ENCODE measurements at places on chromosomes 5 and 9. TPM values are rescaled to one million over a fixed set of nuclear protein-coding genes. Genes with fewer than 3 reads are reported as not detected.

OLFM1 gene
- 8.5 TPM for total RNA-seq

ANKRD34B gene
- total RNA-seq, result not detected

TAS2R1 gene
- not detected for total RNA-seq

SPATA31D4 gene
- total RNA-seq, result not detected

PTGS1 gene
- total RNA-seq, result 2.1 TPM

MLANA gene
- total RNA-seq, result not detected

PRR16 gene
- 2.2 TPM for total RNA-seq

MAMDC4 gene
- 4.2 TPM for total RNA-seq

CCDC127 gene
- 2.6 TPM for total RNA-seq

STKLD1 gene
- total RNA-seq, result 1.5 TPM

TMEFF1 gene
- total RNA-seq, result 8.4 TPM

SOHLH1 gene
- not detected for total RNA-seq

OR2K2 gene
- not detected for total RNA-seq

CNTNAP3B gene
- 205 TPM for total RNA-seq

SPINK6 gene
- total RNA-seq, result not detected

ZDHHC11B gene
- total RNA-seq, result 2.4 TPM

CDH9 gene
- total RNA-seq, result not detected

CCDC69 gene
- total RNA-seq, result 19.5 TPM

GPR21 gene
- total RNA-seq, result 1.5 TPM

DAPK1 gene
- total RNA-seq, result 44.6 TPM

PRSS3 gene
- total RNA-seq, result not detected

CER1 gene
- 0.61 TPM for total RNA-seq

PCDHB9 gene
- total RNA-seq, result 5.4 TPM

PCDHB11 gene
- 9.8 TPM for total RNA-seq

OBP2B gene
- not detected for total RNA-seq

RPL12 gene
- 1,276 TPM for total RNA-seq

GABRA6 gene
- total RNA-seq, result not detected

MARVELD2 gene
- 7.4 TPM for total RNA-seq

BAAT gene
- total RNA-seq, result not detected

IL12B gene
- not detected for total RNA-seq

NFIL3 gene
- 60.2 TPM for total RNA-seq

ADAMTS2 gene
- 97.1 TPM for total RNA-seq

PCDHGA11 gene
- total RNA-seq, result 13.2 TPM

SCGB3A2 gene
- not detected for total RNA-seq

OCLN gene
- 3.9 TPM for total RNA-seq

TMEM174 gene
- total RNA-seq, result not detected

IRX1 gene
- total RNA-seq, result not detected

MYMK gene
- total RNA-seq, result not detected

EDIL3 gene
- total RNA-seq, result 15.1 TPM

LCN15 gene
- total RNA-seq, result not detected

FGFR4 gene
- 0.77 TPM for total RNA-seq

ZBED3 gene
- 5.9 TPM for total RNA-seq

DCAF10 gene
- 34.7 TPM for total RNA-seq

CTXN3 gene
- not detected for total RNA-seq

KLF9 gene
- 88.2 TPM for total RNA-seq

FOXD4 gene
- total RNA-seq, result 0.85 TPM

All from uterus (tissue), 4 donors.